ENCODE measurements at places on chromosomes 4 and X.

DNA sequence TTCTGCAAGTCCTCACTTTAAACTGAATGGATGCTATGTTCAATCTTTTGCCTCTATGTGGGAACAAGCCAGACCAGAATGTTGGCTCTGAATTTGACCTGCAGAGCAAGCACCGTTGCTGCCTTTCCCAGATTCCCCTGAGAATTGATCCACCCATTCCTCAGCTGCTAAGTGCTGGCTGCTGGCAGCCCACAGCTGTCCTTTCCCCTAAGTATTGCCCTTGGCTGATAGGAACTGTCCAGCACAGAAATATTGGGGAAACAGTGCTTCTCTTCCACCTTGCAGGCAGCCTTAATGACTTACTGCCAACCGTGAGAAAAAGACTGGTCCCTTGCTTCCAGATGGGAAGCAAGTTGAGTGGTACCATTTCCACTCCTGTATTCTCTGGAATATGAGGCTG lies 475.9 kb downstream of the PDHA2 start:
- no peak for DNase-seq

DNA sequence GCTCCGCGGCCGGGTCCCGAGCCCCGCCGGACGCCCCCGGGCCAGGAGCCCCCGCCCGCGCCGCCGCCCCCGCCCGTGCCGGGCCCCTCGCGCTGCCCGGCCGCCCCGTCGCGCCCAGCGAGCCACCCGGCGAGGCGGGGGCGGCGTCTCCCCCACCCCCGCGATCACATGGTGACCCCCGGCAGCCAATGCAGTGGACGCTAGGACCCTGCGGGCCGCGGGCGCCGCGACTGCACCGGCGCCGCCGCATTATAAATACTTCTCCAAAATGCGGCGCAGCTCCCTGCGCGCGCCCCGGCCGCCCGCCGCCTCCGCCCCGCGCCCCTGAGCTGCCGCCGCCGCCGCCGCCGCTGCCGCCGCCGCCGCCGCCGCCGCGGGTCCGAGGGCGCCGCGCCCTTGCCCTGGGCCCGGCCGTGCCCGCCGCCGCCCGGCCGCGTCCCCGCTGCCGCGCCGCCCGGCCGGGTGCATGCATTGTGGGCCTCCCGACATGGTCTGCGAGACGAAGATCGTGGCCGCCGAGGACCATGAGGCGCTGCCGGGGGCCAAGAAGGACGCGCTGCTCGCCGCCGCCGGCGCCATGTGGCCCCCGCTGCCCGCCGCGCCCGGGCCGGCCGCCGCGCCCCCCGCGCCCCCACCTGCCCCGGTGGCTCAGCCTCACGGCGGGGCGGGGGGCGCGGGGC lies at the start of gene NAT8L:
Gene NAT8L (plus strand): TSS at position 282 of the 680 bp plus-strand sequence. CDS start 185 bp downstream, at position 467.
- DNase-seq = no peak

- no peak for DNase-seq
Observed at GRCh38 chr4:14277505-14277904, 650.0 kb upstream of the BOD1L1 start.

DNA sequence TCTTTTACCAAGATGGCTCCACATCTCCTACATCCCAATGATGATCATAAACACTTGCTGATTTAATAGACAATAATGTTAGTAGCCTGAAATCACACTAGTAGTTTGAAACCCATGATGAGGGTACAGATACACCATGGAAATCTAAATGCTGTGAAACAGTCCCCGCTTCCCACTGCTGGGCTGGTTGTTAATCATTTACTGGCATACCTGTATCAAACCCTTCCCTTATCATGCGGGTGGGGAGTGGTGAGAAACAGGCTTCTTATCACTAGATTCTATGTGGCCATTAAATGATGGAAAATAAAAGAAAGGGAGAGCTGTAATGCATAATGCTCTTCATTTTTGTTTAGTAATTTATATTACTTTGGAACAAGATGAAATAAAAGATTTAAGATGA lies 21.9 kb downstream of the MAOA start:
- no peak for DNase-seq

- DNase-seq = no peak
Observed at GRCh38 chr4:138803051-138803450, 212.5 kb upstream of the NOCT start.

DNA sequence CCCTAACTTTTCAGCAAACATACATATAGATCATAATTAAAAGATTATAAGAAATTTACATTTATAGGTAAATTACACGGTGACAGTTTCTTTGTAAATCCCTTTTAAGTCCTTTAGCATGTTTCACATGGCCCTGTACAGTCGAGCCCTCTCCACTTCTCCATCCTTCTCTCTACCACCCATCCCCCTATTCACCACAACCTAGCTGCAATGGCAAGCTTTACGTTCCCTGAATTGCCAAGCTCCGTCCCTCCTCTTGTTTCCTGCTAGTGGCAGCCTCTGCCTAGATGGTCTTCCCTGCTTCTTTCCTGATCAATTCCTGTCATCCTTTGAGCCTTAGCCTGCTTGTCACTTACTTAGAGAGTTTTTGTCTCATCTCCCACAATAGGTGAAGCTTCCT lies 116.2 kb downstream of the TMA16 start:
- DNase-seq = no peak

DNA sequence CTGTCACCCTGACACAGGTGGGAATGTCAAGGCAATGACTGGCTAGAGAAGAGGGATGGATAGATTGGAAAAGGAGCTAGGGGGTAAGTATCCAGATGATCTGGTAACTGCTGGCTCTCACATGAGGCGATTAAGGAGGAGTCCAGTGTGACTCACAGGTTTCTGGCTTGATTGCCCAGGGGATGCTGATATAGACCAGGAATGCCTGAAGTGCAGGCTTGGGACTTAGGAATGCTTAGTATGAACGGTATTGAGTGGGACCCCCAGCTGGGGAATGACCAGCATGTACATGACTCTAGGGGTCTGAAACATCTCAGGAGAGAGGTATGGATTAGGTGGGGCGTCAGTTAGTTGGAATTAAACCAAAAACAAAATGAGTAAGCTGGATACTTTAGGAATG lies 65.8 kb upstream of the PRPS1 start:
- DNase-seq = no peak

DNA sequence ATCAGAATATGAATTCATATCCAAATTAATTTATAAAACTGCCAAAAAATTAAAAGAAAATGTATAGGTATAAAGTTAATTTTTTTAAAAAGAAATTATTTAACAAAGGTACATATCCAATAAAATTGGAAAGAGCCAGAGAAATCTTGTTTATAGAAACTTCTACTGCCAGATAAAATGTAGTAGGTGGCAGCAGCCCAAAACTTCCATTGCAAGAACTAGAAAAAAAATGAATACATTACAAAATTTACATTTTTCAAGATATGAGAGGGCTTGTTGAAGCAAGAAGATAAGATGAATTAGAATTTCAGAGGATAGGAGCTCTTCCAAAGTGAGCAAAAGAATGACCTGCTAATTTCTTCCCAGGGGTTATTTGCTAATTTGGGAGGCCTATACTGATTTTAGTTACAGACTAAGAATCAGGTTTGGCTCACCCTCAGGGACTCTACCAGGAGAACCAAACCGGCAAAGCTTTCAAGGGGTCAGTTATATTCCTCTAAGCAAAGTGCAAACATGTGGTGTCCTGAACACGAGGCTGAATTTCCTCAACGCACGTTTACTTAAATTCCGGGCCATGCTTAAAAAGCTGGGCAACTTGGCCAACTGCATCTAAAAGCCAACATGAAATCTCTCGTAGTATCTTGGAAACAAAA lies 17.5 kb downstream of the ANKRD50 start:
- no peak for DNase-seq

- DNase-seq = no peak
Observed at GRCh38 chr4:155712846-155713245, 46.0 kb upstream of the GUCY1B1 start.

GRCh38 chr4:151184523-151185458 lies 85.4 kb downstream of the RPS3A start:
- no peak for DNase-seq

- DNase-seq = no peak
Observed at GRCh38 chrX:11992271-11992670, 146.0 kb upstream of the FRMPD4 start.

- DNase-seq = peak; percentile 52
Observed at GRCh38 chr4:183099537-183100297, 660 bp downstream of the WWC2 start.

GRCh38 chr4:138115053-138115452 lies 127.1 kb downstream of the SLC7A11 start:
- DNase-seq = no peak

GRCh38 chr4:8872402-8873291 lies 1.0 kb upstream of the HMX1 start:
- no peak for DNase-seq

DNA sequence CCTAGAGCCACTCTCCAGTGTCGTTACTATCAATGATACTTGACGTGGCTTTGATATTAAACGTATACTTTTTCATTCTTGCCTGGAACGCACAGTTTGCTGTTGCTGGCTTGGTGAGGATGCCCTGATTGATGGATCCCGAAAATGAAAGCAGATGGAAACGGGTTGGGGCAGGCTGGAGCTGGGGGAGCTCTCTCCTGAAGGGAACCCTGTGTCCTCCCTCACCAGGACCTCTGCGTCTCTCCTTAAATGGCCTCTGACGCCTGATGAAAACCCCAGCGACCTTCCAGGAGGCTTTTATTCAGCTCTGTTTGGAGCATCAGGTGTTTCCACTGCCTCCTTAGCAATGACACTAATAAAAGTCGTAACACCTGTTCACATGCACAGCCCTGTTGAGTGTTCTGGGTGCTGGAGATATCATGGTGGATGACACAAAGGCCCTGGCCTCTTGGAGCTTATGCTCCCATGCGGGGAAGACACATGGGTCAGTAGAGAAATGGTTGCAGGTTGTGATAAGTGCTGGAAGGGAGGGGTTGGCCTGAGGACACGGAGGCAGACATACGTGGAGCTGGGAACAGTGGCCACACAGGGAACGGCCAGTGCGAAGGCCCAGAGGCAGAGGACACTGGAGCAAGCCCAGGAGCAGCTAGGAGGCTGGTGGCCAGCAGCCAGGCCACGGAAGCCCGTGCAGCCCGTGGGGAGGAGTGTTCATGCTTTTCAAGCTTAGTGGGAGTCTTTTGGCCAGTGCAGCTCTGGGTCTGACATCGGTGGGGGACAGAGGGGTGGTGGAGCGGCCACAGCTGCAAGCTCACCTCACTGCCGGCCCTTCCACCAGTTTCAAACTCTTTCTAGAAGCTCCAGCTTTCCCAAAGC lies 7.5 kb downstream of the MSANTD1 start:
- no peak for DNase-seq
